ENCODE measurements at places on chromosomes 12 and 14.

GRCh38 chr12:113067987-113068935 lies 11.7 kb downstream of the DTX1 start:
- DNase-seq = no peak

GRCh38 chr14:35420036-35420811 lies 15.7 kb upstream of the NFKBIA start:
- DNase-seq = no peak

GRCh38 chr14:95380350-95381042 lies 60.8 kb upstream of the CLMN start:
- DNase-seq = no peak

GRCh38 chr12:70122804-70123203 lies 120.4 kb upstream of the CNOT2 start:
- no peak for DNase-seq

GRCh38 chr14:71380271-71380670 lies 473.0 kb downstream of the PCNX1 start:
- no peak for DNase-seq

GRCh38 chr12:52245259-52245961 lies 12.4 kb downstream of the KRT7 start:
- DNase-seq = no peak

DNA sequence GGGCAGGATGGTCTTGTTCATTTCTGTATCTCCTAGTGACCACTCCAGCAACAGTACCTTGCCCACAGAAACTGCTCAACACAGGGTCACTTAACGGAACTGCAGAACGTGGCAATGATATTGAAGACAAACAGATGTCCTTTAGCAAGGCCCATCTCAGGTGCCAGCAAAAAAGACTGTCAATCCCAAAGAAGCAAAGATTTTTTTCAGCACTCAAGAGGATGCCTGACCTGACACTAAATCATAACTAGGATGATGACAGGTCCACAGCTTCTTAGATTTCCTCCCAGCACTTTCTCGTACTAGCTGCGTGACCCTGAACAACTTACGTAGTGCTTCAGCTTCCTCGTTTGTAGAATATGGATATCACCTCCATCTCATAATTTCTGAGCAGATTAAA lies 39.4 kb downstream of the ATP2B1 start:
- no peak for DNase-seq

DNA sequence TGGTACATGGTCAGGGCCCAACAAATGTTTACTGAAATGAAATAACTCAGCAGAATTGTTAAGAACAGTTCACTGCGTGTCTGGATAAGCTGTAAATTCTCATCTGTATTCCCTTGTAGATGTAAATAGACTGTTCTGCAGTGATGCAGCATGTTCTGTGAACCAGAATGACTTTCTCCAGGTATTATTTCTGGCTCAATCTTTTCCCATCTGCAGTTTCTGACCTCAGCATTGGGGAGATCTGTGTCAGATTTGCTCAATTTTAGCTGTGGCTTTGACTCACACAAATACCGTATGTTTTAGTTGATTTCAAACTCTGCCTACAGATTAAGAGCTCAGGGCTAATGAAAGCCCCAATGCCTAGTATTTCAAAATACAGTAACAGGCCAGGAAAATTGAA lies 49.2 kb upstream of the DICER1 start:
- DNase-seq = no peak

DNA sequence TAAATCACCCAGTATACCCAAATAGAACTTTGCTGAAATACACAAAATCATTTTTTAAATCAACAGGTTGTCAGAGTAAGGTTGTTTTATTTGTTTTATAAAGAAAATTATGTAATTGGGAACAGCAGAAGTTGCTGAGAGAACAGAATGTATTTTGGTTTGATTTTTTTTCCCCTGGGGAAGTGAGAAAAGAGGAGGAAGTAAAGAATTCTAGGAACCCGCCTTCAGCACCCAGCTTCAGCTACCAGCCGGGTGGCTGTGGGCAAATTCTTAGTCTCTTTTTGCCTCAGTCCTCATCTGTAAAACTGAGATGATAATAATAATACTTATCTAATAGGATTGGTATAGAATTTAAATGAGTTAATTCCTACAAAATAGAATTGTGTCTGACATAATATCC lies 119.4 kb downstream of the SRGAP1 start:
- DNase-seq = no peak

DNA sequence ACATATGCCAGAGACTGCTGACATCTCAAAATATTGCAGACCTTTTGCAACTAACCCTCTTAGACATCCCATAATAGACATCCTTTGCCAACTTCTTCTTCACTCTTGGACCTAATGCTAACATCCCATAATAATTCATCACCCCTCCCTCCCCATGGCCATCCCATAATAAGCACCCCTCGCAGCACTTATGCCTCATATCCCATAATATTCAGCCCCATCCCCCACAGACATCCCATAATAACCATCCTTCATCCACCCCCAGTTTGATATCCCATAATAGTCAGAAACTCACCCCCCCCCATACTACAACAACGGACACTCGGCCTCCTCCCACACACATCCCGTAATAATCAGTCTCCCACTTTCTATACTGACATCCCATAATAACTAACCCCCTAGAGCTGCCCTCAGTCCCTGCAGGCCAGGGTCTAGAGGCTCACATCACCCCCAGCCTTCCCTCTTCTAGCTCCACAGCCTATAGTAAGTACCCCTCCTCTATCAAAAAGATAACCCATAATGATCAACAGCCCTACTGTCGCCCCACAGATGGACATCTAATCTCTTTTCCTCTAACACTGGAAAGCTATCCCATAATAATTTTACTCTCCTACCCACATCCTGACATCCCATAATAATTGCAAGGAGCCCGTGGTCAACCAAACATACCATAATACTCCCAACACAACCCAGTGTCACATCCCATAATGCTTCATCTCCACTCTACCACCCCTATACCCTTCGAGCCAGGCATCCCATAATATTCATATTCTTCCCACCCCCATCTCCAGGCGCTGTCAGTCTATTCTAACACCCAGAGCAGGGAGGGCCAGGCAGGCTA lies 792 bp upstream of the CHD4 start:
- DNase-seq = peak; percentile 64

GRCh38 chr12:28794211-28794610 lies 354.9 kb upstream of the FAR2 start:
- no peak for DNase-seq

GRCh38 chr14:76023757-76024156 lies 38.2 kb downstream of the IFT43 start:
- no peak for DNase-seq

- DNase-seq = no peak
Observed at GRCh38 chr14:51529736-51530135, 122.0 kb upstream of the FRMD6 start.

DNA sequence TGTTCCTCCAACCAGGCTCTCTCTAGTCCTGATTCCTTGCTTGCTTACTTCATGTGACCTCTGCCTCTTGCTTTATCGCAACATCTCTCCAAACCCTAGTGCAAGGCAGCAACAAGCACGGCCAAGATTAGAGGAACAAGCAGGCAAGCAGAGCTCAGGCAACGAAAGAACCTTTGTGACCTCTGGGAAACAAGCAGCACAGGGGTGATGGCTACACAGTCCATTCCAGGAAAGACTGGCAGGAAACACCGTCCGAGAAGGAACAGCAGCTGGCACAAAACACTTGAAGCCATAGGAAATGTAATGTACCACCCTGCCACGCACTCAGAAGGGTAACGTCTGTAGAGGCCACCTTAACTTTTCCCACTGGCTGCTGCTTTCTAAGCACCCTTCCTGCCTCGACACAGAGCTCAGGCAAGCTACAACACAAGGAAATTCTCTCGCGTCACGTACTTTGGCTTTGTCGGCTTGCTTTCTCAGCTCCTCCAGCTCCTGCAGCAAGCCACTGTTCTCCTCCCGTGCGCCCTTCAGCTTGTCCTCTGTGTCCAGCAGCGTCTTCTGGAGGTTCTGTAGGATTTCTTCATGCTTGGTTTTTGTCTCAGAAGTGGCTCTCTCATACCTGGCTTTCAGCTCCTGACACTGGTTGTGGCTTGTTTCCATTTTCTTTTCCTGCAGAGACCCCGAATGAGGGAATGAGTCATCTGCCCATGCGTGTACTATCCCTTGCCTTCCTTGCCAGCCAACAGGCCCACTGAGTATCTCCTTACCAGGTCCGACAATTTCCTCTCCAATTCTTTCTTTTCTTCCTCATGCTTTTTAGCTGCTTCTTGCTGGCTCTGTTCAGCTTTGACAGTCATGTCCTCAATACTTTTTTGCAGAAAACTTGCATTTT lies 61.4 kb upstream of the VPS33A start:
- no peak for DNase-seq

Data from CD4-positive, alpha-beta T cell treated with Interleukin-4 for 4 hours (primary cell).